ENCODE measurements at places on chromosomes 3 and 15.

DNA sequence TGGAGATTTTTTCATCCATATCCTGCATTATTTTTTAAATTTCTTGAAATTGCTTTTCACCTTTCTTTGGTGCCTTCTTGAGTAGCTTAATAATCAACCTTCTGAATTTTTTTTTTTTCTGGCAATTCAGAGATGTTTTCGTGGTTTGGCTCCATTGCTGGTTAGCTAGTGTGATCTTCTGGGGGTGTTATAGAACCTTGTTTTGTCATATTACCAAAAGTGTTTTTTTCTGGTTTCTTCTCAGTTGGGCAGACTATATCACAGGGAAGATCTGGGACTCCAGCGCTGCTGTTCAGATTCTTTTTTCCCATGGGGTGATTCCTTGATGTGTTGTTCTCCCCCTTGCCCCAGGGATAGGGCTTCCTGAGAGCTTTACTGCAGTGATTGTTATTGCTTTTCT lies 23.8 kb upstream of the TIGIT start:
- no peak for DNase-seq

DNA sequence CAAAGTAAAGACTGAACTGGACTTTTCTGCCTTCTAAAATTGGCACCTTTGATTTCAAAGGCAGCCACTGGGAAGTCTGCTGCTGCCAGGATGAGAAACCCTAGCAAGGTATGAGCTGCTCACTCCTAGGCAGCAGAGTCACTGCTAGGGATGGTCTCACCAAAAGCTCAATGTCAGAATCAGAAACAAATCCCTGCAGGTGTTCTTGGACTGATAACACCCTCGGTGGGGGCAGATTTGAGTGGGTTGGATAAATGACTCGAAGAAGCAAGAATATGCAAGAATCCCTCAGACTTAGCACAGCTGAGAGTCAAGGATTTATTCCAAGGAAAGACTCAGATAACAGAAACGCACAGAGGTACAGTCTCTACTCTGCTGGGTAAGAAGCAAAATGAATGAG lies 90.4 kb downstream of the PRICKLE2 start:
- no peak for DNase-seq

DNA sequence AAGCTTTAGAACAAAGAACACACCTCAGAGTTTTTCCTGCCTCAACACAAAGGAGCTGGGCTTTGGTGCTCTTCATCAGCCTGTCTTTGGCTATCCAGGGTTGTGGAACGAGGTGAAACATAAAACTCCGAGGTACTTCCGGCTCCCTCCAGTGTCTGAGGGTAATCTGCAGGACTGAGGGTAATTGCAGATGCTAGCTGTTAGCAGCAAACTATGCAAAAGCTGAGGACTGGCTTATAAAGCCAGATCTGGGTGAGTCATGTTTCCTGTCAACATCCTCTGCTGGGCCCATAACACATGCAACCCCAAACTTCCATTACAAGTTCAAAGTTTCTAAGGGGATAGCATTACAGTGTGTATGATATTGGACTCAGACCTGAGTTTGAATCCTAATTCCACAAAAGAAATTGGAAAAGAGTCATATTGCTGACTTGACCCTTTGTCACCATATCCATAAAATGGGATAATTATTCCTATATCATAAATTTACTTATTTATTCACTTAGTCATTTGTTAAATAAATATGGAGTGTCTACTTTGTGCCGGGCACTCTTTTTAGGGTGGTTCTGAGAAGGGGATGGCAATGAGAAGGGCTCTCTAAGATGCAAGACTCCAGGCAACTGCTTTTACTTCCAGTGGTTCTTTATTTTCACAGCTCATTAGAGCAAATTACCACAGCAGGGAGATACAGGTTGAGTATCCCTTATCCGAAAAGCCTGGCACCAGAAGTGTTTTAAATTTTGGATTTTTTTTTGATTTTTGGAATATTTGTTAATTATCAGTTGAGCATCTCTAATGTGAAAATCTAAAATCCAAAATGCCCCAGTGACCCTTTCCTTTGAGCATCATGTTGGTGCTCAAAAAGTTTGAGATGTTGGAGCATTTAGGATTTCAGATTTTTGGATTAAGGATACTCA lies 9.5 kb upstream of the TRIM69 start:
- DNase-seq = no peak

- no peak for DNase-seq
These were observed 159.5 kb upstream of the LPP start for GRCh38 chr3:187994221-187995042.

GRCh38 chr3:78285032-78285728 lies 1245.3 kb downstream of the ROBO2 start:
- DNase-seq = no peak

GRCh38 chr3:18066899-18067582 lies 324.6 kb upstream of the TBC1D5 start:
- no peak for DNase-seq

DNA sequence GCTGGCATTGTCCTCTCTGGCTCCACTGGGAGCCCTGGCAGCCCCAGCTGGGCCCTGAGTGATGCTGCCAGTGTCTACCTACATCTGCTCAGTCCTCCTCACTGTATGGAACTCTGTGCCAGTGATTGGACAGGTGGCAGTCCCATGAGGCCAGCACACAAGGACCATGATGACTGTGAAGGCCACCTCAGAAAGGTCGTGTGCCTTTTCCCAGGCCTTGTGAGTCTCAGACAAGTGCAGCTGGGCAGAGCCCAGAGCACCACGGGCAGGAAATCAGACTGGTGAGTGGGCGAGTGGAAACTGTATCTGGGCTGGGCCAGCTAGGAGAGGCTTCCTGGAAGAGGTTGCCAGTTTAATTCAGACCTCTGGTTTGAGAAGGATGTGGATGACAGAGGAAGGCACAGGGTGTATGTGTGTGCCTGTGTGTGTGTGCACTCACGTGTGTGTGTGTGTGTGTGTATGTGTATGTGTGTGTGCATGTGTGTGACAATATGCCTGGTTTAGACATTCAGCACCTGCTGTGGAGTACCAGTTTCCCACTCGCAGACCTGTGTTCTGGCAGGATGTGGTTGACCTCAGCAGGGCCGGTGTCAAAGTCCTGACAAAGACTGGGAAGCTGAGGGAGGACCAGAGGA lies 7.0 kb downstream of the MAPKAPK3 start:
- no peak for DNase-seq

GRCh38 chr3:95595416-95596075 lies 1218.8 kb upstream of the EPHA6 start:
- DNase-seq = no peak

DNA sequence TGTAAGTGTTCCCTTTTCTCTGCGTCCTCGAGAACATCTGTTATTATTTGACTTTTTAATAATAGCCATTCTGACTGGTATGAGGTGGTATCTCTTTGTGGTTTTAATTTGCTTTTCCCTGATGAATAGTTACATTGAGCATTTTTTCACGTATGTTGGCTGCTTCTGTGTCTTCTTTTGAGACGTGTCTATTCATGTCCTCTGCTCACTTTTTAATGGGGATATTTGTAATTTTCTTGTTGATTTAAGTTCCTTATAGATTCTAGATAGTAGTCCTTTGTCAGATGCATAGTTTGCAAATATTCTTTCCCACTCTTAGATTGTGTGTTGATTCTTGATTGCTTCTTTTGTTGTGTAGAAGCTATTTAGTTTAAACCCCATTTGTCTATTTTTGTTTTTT lies 179.2 kb downstream of the DOCK3 start:
- DNase-seq = no peak

DNA sequence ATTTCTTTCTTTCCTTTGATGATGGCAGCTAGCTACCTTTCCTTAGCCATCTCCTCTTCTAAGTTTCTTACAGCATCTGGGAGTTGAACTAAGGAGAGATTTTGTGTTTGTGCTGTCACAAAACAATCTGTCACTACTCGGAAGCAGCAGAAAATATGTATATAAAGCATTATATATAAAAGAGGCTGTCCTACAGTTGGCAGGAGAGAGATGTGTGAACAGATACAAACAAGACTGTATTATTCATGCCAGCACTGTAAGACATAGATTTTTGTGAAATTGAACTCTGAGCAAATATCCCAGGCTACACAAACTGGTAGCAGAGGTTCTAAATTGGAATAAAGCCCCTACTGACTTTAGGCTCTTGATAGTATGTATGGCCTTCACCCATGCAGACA lies 577.5 kb upstream of the NECTIN3 start:
- no peak for DNase-seq

All from cardiac muscle cell (in vitro differentiated cells and primary cell).